ENCODE measurements at places on chromosomes 12 and 14.

DNA sequence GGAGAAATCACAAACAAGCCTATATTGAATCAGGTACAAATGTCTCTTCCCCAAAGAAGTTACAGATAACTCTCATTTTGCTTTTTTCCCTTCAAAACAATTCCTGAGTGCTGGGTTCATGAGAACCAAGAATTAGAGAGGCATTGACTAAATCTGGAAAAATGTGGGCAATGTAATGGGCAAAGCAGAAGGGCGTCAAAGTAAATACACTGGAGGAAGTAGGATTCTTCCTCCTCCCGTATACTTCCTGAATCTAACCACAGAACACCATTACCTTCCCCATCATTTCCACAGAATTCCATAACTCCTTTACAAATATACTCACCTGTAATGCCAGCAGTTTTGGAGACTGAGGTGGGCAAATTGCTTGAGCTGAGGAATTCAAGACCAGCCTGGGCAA, 3.0 kb upstream of the RBMS2 start:
- no peak for DNase-seq

DNA sequence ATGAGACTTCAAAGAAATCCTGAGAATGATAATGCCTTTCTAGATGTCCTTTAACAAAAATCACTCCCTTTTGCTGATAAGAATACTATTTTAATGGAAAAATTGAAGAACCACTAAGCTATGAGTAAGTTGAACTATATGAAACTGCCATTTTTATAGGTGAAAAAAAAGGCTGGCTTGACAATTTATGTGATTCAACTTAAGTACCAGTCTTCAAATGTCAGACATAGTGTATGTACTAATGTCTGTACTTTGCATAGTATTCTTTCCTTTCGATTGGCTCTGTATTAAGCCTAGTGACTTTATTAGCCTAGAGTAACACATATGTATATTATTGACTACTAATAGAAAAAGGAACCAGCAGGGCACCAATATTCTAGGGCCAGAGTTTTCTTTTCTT, 11.9 kb downstream of the HEATR5A start:
- DNase-seq: no peak

DNA sequence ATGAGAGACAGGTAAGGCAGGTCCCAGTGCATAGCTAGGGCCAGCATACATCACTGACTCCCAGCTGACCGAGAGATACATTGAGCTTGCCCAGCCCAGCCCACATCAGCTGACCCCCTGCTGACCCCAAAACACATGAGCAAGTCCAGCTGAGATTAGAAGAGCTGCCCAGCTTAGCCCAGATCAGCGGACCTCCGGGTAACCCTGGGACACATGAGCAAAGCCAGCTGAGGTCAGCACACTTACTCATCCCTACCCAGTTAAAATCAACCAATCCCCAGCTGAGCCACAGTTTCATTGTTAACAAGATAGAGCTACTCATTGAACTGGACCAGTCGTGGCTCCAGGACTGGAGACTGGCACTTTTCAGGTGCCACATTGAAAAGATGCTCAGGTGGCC, 21.8 kb upstream of the FBXO34 start:
- no peak for DNase-seq

DNA sequence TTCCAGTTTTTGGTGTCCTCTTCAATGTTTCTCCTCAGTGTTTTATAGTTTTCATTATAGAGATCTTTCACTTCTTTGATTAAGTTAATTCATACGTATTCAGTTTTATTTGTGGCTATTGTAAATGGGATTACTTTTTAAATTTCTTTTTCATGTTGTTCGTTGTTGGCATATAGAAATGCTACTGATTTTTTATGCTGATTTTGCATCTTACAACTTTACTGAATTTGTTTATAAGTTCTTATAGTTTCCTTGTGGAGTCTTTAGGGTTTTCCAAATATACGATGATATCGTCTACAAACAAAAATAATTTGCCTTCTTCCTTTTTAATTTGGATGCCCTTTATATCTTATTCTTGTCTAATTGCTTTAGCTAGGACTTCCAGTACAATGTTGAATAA, 9.7 kb upstream of the SDR9C7 start:
- DNase-seq: no peak

GRCh38 chr14:85466678-85467077, 63.3 kb upstream of the FLRT2 start:
- DNase-seq: no peak

Data from germinal center (tissue), 1 donor.